ENCODE measurements at places on chromosomes 16 and 17. TPM values are rescaled to one million over a fixed set of nuclear protein-coding genes. Genes with fewer than 3 reads are reported as not detected.
A peak's percentile ranks its signal among the peaks of the same experiment; 100 is the strongest.

DNA sequence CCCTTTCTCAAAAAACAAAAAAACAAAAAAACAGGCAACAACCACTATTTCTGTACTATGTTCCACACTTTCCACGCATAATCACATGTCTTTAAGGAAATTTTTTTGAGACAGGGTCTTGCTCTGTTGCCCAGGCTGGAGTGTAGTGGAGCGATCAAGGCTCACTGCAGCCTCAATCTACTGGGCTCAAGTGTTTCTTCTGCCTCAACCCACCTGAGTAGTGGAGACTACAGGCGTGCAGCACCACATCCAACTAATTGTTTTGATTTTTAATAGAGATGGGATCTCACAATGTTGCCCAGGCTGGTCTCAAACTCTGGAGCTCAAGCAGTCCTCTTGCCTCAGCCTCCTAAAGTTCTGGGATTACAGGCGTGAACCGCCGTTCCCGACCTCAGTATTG lies 52.6 kb upstream of the BPTF start:
- no peaks in the 10 kb centered on the region for H3K36me3 ChIP-seq
- no peak overlapping the region for H3K4me3 ChIP-seq
- H3K27ac ChIP-seq, result no peak overlapping the region

GRCh38 chr16:69031877-69032301 lies 73.6 kb upstream of the HAS3 start:
- peaks cover 22% of the 10 kb centered on the region for H3K4me1 ChIP-seq
- H3K27me3 ChIP-seq, result no peaks in the 10 kb centered on the region
- H3K27ac ChIP-seq, result peak overlapping the region; percentile 2
- DNase-seq, result peak; percentile 81
- H3K4me3 ChIP-seq, result no peak overlapping the region
- no peaks in the 10 kb centered on the region for H3K36me3 ChIP-seq

DNA sequence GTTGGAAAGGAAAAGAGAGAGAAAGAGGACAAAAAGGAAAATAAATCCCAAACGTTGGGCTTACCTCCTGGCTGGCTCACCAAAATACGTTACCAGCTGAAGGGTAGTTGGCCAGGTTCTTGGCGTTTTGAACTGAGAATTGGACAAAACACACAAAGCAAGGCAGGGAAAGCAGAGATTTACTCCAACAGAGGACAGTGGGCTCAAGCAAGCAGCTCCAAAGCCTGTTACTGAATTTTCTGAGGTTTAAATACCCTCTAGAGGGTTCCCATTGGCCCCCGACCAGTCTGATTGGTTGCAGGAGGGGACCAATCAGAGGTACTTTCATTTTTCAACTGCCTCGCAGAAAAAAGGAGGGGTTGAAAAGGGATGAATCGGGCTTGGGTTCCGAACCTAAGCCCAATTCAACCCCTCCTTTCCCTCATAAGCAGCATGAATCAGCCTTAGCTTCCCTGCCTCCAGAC lies 55.6 kb upstream of the ALOX12 start:
- no peaks in the 10 kb centered on the region for H3K4me1 ChIP-seq
- no peaks in the 10 kb centered on the region for H3K27me3 ChIP-seq
- no peak overlapping the region for H3K27ac ChIP-seq
- H3K4me3 ChIP-seq, result no peak overlapping the region
- no peak for DNase-seq

Gene HBQ1
- not detected for total RNA-seq
